ENCODE measurements at places on chromosomes 3 and 15. TPM values are rescaled to one million over a fixed set of nuclear protein-coding genes. Genes with fewer than 3 reads are reported as not detected.
A peak's percentile ranks its signal among the peaks of the same experiment; 100 is the strongest.

DNA sequence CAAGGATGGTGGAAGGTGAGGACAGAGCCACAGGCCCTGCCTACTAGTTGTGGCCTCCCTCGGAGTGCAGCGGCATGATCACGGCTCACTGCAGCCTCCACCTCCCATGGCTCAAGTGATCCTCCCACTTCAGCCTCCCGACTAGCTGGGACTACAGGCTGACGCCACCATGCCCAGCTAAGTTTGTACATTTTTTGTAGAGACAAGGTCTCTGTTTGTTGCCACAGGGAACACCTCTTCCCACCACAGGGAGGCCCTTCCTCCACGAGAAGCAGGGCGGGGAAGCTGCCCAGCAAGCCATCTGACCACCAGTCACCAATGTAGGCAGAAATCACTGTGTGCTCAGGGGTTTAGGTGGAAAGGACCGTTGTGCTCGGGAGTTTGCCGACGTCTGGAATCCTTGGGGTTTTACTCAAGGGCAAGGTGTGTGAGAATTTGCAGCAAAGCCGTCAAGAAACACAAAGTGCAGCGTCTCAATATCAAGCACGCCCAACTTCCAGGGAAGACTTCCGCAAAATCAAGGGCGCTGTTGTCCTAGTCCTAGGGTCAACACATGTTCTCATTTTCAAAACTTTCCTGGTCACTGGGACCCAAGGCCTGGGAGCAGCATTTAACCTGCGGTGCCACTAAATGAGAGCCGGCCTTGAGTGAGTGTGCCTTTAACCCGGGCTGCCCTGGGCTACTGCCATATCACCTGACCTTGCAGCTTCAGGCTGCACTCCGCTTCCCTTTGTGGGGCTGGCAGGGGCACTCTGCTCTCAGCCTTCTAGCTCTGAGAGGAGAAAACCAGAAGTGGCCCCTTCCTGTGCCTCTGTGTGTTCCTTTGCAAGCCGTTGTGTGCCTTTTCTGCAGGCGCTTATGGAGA, 65.7 kb downstream of the SLC12A8 start:
- no peak for DNase-seq

DNA sequence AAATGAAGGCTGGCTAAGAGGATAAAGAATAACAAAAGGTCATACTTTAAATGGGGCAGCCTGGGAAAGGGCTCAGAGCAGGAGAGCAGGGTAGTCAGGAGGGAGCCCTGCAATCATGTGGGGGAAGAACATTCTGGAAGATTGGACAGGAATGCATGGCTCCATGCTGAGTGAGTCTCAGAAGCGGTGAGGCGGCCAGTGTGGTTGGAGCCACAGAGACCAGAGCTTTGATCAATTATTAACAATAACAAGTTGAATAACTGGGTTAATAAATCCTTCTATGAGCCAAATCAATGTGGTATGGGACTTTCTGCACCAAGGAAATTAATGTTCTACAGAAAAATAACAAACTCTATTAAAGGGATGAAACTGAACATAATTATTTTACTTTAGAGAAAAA, 57.9 kb upstream of the DCUN1D1 start:
- DNase-seq: no peak

- DNase-seq: no peak
These were observed 6.8 kb upstream of the RTP2 start for GRCh38 chr3:187709155-187709554.

- no peak for DNase-seq
These were observed 214.7 kb downstream of the SHQ1 start for GRCh38 chr3:72633534-72633933.

DNA sequence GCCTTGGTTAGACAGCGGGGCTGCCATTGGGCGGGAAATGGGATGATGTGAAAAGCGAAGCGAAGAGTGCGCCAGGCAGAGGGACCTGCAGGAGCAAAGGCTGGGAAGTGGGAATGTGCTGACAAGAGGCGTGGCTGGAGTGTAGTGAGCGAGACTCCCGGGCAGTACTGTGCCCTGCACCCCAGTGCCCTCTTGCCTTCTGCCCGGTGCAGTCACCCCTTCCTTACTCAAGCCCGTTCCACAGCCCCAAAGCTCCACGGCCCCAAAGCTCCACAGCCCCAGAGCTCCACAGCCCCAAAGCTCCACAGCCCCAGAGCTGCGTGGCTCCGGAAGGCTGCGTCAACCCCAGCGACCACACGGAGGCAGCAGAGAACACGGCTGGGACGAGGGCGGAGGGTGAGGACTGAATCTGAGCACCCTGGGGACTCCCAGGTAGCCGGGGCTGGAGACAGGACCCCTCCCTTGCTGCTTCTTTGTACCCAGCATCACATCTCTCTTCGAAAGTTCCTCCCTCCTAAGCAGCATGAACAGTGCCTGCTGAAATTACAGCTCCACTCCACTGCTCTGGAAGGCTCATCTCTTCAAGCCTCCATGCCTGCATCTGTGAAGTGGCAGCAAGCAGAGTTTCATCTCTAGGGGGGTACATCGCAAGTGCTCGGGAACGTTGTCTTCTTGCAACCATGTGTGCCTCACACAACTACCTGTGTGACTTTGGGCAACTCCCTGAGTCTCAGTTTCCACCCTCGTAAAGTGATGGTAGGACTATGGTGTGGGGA, 108.9 kb downstream of the FBLN2 start:
- peak; percentile 46 for DNase-seq

DNA sequence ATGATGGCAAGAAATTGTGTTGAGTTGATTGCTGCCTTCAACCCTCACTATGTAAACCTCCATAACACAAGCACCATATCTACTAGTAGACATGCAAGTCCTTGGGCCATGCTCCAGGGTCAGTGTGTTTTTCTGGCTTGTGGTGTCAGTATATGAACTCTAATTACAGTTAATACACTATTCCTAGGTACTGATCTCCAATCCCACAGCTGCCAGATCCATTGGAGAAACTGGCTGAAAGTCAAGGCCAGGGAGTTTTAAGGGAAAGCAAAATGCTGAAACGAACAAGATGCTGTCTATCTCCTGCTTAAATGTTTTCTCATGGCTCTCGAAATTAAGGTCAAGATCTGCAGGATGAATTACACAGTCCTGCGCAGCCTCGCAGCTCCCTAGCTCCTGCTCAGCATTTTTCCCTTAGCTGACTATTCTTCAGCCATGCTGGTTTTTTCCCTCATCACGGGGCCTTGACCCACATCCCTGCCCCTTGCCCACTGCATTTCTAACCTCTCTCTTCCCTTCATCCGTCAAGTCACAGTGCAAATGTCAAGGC, 425.0 kb upstream of the ADAMTS9 start:
- DNase-seq: no peak

- no peak for DNase-seq
These were observed 979.1 kb downstream of the MCTP2 start for GRCh38 chr15:95210436-95210981.

GRCh38 chr15:77475001-77475400, 54.3 kb downstream of the HMG20A start:
- DNase-seq: no peak

DNA sequence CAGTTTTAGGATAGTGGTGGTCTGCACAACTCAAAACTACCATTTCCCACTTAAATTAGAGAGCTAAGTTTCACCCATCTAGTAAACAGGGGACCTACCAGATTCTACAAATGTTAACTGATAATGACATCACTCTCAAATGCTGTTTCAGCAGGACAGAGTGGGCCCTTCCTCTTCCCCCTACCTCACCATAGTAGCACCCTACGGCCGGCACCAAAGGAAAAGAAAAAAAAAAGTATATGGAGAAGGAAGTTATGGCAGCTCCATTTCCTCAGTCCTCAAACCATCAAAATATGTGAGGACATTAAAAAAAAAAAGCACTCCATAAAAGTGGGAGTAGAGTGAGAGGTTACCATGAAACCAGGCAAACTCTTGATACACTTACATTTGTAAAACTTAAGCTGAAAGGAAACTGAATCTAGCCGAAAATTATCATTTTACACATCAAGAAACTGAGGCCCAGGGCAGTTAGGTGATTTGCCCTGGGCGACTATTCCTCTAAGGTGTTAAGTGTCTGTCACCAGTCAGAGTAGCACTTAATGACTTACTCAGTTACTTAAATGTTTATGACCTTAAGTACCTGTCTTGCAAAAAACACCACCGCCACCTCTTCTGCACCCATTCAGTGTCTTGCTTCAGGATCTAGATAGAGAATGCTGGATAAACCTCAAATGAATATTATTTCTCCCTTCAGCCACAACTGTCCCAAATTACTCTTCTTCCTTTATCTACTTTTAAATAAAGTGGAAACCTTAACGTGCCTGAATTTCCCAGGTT, 2.7 kb downstream of the MSL2 start:
- no peak for DNase-seq

- peak; percentile 47 for DNase-seq
These were observed 5.2 kb upstream of the CPLX3 start for GRCh38 chr15:74821091-74821789.

- no peak for DNase-seq
These were observed 279.8 kb downstream of the ROBO2 start for GRCh38 chr3:77319711-77320110.

DNA sequence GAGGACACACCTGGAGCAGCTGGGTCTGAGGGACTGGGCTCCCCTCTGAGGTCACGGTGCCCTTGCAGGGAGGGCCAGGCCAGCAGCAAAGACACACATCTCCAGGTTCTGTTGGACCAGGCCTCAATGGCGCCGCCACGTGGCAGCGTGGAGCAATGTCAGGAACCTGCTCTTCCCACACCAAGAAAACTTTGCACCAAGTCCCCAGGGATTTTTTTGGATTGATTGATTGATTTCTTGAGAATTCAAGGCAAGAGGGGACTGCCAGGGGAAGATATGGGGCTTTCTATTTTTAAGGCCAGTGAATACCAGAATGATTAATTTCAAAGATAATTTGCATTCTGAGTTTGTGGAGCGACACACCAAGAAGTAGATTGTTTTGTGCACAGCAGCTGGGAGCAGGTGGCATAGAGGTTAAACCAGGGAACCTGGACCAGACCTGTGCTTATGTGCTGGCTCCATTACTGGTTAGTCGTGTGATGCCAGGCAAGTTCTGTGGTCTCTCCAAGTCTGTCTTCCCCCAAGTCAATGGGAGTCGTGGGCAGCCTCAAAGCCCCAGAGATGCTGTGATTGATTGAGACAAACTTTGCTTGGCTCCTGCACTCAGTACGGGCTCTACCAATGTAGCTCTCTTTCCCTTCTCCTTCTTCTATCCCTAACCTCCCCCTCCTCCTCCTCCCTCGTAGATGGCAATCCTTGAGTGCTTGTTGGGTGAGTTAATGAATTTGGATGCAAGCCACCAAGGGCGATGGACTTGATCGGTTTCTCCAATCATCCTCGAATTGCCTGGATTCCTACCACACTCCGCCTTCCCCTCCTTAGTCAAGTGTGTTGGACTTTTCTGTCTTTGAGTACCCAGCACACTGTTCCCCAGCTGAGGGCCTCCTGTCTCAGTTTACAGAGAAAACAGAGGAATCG, 96.2 kb upstream of the TRPM1 start:
- peak; percentile 42 for DNase-seq

- no peak for DNase-seq
These were observed 36.9 kb downstream of the PLS1 start for GRCh38 chr3:142633073-142633472.

- no peak for DNase-seq
These were observed 64.8 kb downstream of the SAMMSON start for GRCh38 chr3:70064194-70064779.

DNA sequence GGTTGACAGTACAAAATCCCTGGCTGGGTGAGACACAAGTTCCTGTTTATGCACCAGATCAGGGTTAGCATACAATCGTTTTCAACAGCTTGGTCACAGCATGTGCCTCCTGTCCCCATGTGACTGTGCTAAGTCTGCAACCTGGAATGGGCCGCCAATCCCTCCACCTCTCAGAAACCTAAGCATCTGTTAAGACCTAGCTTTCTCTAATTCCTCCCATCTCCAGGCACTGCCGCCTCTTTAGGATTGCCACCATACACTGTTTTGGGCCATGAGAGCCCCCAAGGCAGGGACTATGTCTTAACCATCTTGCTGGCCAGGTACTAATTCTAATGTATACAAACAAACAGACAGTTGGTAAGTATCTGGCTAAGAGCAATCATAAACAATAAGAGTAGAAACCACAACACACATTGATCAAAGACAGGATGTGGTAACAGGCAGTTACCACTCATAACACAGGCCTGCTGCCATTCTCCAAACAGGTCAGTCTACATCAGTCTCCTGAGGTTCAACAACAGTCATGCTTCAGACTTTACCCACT, 25.6 kb downstream of the SEC22C start:
- DNase-seq: no peak

DNA sequence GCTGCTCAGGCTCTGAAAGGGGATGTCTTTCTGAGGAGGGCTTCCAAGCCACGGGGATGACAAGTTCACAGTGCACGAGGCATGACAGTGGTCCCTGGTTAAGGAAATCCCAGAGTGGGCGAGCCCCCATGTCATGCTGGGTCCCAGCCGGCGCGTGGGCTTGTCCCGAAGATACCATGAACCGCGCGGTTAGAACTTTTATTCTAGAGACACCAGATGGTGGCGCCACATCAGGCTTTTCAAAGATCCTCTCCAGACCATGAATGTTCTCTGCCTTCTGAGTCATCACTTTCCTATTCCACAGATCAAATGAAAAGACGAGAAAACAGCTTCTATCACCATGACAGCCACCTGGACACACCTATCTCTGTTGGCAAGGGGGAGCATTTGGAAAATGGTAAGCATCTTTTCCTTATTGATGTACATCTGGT, 227.8 kb upstream of the LYSMD4 start:
- no peak for DNase-seq

- DNase-seq: no peak
These were observed 587 bp upstream of the TNK2 start for GRCh38 chr3:195908694-195909581.

DNA sequence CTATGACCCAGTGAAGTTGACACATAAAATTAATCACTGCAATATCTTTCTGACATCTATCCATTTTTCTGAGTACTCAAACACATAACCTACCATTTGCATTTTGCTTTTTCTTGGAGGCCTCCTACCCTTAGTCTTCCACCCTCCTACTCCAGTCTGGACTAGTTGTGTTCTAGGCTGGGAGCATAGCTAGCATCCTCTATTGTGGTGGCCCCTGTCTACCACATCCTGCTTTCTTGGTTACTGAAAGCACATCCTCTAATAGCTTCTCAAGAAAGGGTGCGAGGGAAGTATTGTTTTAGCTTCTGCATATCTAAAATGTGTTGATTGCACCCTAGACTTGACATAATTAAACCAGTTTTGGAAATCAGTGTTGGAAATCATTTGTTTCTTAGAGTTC, 176.5 kb downstream of the THSD4 start:
- no peak for DNase-seq

- DNase-seq: no peak
These were observed 44.2 kb upstream of the ZBTB38 start for GRCh38 chr3:141323936-141324704.

Gene SGO1
- total RNA-seq: 5.9 TPM

Gene GOLGA8H
- not detected for total RNA-seq

Gene STOML1
- 10.6 TPM for total RNA-seq

Gene PBRM1
- total RNA-seq: 60.0 TPM

Gene ITIH4
- 15.7 TPM for total RNA-seq

Gene TLR9
- 10.4 TPM for total RNA-seq

Gene AMT
- 7.3 TPM for total RNA-seq

Gene PLSCR4
- not detected for total RNA-seq

Gene ILDR1
- 1.4 TPM for total RNA-seq

Gene SLITRK3
- not detected for total RNA-seq

Gene TTLL13
- total RNA-seq: 2.2 TPM
